Peyer's patch (tissue), 4 donors: ENCODE measurements at places on chromosomes 3 and 15. TPM values are rescaled to one million over a fixed set of nuclear protein-coding genes. Genes with fewer than 3 reads are reported as not detected.

- no peak for DNase-seq
Measured at GRCh38 chr15:91192690-91193377, 92.8 kb downstream of the SV2B start.

DNA sequence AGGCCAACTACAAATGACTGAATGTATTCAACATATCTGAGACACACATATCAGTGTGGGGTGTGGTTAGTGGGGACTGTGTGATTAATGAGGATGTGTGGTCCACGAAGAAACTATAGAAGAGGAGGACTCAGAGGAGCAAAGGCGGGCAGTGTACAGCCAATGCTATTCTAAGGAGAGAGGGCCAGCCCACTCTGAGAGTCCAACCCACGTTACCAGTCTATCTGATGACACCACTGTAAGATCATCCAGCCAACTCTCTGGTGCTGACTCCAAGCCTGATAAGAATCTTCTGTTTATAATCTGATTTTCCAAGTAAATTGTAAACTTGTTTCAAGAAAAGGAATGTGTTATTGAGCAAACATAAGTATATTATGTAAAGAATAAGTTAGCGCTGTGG is 47.2 kb downstream of the MCF2L2 start:
- no peak for DNase-seq

- no peak for DNase-seq
Measured at GRCh38 chr3:169509359-169509758, 154.2 kb downstream of the MECOM start.

- DNase-seq: no peak
Measured at GRCh38 chr15:95557226-95558046, 773.1 kb upstream of the NR2F2 start.

DNA sequence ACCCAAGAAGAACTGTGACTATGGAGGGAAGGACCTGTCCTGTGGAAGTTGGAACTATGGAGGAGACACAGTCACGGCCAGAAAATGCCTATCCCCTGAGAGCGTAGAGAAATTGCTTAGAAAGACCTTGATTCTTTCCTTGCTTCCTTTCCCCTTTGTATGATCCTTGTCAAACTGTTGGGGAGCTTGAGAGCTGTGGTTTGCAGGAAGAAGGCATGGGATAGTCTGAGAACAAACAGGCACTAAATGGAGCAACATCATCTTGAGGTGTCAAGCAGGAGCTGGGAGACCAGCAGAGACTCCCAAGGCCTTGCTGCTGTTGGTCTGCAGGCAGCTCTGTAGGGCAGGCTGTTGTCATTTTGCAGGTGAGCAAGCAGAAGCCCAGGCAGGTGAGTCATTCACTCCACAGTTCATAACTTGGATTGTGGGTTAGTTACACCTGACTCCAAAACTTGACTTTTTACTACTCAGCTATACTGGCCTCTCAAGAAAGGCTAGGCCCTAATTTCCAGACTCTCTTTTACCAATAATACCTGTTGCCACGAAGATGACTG is 298.9 kb downstream of the LRTM1 start:
- DNase-seq: no peak

DNA sequence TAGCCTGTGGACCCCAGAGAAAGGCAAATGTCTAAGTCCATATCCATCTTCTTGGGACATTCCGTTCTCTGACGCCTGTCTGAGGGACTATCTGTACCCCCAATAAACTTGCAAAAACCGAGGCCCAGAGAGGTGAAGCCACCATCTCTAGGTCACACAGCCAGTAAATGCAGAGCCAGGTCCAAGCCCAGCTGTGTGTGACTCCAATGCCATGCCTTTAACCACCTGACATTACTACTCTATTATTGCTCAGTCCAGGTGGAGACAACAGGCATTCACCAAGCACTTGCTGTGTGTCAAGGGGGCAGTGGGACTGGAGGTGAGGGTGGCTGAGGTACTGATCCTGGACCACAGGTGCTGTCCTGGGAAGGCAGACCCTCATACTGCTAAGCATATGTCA is 25.4 kb downstream of the CYP8B1 start:
- peak; percentile 7 for DNase-seq

The NR2E3 gene
- total RNA-seq: 1.4 TPM

The KLHL40 gene
- total RNA-seq: not detected

The ZKSCAN7 gene
- total RNA-seq: 4.7 TPM

The ATP8B4 gene
- 4.9 TPM for total RNA-seq
